ENCODE measurements at places on chromosomes 6 and 20. TPM values are rescaled to one million over a fixed set of nuclear protein-coding genes. Genes with fewer than 3 reads are reported as not detected.

TTBK1 gene
- polyA plus RNA-seq: not detected

EFCAB8 gene
- polyA plus RNA-seq: not detected

GRCh38 chr6:143276436-143276835 lies 174.1 kb downstream of the ADAT2 start:
- peak; percentile 8 for DNase-seq

DNA sequence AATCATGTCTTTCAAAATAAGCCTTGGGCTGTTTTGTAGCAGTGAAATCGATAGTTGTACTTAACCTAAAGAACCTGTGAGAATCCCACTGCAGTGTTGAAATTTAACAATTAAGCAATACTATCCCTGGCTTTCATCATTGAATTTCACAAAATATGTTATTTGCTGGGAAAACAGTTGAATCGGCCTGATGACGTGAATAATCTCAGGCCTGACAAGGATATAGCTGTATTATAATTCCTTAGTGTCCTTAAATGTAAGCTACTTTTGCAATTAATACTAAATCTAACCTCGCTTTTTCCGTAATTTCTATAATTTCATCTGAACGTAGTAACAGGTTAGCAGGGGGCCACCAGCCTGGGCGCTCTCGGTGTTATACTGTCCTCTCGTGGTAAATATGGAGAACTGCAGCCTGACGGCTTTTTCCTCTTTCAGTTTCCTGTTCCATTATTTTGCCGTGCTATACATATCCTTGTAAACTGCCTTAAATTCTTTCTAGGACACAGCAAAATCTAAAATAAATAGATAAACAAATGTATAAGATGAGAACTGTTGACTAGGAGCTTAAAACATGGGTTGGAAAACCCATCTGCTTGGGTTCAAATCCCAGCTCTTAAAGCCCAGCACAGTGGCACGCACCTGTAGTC lies 24.0 kb downstream of the MTFR2 start:
- DNase-seq: peak; percentile 43

DNA sequence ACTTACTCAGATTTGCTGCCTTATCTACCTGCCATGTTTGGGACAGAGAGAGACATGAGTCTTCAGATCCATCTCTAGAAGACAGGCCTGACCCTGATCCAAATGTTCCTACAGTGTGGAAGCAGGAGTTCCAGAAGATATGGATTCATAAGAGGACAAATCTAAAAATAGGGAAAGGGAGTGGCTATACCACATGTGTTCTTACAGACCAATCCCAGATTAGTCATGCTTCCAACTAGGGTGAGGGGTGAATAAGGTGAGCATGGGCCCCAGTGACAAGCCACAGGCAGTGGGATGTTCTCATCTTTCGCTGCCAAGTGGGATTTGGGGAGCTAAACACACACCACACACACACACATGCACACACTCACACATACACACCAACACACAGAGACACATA lies 670.7 kb upstream of the CITED2 start:
- DNase-seq: no peak

- peak; percentile 69 for DNase-seq
Observed at GRCh38 chr6:142294679-142295078, 7.1 kb upstream of the ADGRG6 start.

- DNase-seq: peak; percentile 73
Observed at GRCh38 chr20:39048000-39048696, 86.0 kb downstream of the DHX35 start.

DNA sequence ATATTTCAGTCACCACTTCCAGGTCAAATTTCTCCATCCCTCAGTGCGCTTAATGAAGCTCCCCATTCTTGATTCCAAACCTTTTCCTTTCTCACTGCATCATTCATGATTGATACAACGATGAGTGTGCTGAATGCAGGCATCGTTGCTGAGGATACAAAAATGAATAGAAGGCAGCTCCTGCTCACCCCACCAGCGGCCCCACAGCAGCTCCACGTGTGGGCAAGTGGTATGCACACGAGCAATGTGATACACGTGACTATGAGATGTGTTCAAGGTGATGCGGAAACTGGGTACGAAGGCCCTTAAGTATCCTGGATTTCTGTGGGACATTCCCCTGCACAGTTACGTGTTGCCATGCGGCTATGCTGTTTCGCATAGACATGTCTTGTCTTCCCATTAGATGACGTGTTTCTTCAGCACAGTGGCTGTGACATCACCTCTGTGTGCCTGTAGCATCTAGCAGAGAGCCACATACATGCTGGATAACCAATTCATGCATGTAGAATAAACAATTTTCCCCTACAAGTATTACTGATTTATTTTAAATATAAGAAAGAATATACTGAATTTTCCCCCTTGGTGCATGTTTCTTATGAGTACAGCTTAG lies 260.5 kb upstream of the AGPAT4 start:
- DNase-seq: no peak

NNAT gene
- not detected for polyA plus RNA-seq

LY6G6D gene
- not detected for polyA plus RNA-seq

DNA sequence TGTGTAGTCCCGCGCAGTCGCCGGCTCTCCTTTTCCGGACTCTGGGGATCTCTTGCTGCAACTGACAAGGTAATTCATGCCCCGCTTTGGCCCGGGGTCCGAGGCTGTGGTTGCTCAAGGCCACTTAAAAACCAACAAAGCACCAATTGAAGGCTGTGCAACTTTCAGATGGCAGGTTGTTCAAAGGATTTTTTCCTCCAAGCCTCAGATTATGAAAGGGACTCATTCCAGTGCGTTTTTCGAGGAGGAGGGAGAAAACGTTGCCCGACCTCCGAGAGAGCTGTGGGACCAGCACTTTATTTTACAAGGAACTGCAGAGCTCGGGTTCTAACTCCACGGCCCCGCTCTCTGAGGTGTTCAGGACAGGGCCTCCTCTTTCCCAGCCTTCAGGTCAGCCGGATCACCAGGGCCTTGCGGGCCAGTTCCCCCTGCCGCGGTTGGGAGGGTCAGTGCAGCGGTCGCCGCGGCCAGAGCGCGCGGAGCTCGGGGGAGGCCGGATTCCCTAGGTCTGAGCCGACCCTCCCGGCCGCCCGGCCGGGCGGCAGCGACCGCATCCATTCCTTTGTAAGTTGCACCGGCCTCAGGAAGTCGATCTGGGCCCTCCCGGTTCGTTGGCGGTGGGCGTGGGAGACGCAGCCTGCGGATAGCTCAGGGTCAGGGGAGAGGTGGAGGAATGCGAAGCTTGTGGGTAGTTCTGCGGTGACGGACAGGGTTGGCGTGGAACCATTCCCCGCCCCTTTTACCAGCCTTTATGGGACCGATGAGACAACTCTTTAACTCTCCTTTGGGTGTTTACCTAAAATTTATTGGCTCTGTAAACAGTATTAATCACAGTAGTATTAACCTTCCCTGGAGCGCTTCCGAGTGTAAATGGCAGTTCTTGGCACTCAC lies 1.6 kb downstream of the UTRN start:
- DNase-seq: no peak

DNA sequence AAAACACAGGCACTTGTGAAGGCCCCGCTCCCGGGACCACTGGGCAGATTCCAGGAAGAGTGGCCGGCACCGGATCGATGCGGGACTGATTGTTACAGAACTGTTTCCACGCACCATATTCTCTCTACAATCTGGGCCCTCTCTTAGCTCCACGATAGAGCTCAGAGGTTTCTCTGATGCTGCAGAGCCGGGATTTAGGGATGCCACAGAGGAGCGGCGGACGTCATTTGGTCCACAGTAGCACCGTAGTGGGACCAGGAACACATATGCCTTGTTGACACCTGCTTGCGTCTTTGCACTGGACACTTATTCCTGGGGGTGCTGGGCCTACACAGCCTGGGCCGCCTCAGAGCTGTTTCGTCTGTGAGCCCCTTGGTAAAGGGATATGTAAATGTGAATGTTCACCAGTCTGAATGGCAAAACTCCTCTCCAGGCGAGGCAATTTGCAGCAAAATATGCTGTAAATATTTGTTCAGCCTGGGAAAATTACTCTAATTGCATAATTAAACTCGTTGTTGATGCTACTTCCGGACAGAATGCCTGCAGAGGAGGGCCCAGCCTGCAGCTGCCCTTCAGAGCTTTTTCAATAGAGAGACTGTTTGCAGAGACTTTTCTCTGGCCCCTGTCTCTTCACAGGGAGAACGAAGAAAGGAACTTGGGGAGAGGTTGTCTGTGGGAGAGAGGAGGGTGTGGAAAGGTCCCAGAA lies 9.4 kb downstream of the PCK1 start:
- DNase-seq: no peak

DNA sequence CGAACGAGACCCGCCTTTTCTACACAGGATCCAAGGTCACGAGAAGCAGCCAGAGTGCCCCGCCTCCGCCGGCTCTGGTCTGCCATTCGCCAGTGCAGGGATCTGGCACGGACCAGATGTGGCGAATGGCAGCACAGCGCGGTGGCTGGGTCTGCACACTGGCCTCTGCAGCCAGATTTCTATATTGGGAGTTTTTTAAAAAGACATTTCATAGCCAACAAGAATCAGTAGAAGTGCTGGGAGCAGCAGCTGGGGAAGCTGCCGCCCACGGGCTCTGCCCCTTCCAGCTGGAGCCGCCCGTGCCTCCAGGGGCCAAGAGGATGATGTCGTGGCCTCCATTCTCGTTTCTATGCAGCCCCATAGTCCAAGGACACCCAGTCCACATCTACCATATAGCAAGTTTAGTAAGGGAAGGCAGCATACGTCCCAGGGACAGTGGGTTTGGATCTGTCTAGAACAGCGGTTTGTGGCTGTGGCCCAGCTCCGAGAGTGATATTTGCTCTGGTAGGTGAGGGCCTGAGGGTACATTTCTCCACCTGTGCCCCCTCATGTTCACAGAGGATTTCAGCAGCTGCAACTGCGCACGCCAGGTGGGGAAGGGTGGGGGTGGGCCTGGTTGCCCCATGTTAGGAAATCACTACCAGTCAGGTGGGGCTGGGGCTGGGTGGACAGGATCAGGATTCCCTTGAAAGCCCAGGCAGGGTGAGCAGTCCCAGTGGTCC lies 333.7 kb downstream of the ZFAND3 start:
- no peak for DNase-seq

- DNase-seq: no peak
Observed at GRCh38 chr20:19099596-19100545, 112.6 kb upstream of the SLC24A3 start.

DNA sequence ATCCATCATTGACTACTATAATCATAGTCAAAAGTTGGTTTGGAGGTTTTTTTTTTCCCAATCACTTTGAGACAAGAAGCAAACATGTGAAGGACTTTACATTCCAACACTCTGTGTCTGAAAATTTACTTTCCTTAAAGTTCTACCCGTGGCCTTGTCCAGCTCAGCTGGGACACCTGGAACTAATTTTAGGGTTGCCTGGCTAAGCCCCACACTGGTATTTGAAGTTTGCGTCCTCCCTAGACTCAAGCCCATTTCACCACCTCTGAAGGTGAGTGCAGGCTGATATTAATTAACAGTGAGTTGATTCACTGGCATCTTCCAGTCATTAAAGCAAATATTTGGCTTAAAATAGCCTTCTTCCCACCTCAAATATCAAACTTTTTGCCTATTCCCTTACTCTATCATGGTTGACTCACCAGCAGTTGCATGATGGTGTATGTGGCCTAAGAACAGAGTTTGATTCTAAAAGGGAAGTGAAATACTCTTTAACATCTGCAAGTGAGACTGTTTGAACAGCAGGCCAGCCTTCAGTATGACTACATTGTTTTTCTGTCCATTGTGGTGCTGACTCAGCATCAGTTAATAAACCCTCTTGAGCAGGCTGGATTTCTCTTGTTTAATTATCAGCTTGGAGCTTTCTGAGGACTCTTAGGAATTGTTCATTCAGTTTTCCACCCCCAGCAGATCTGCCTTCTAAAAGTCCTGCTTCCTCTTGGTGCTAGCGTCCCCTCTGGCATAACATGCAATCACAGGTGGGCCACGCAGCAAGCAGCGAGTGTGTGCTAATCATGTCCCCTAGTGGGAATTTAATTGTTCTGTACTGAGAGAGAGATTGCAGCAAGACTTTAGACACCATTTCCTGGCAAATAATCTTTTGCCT lies 1.8 kb upstream of the PRDM1 start:
- DNase-seq: peak; percentile 93

SLA2 gene
- polyA plus RNA-seq: 0.17 TPM

- DNase-seq: no peak
Observed at GRCh38 chr6:100568255-100568654, 103.5 kb upstream of the SIM1 start.

DEFB124 gene
- polyA plus RNA-seq: not detected

DNA sequence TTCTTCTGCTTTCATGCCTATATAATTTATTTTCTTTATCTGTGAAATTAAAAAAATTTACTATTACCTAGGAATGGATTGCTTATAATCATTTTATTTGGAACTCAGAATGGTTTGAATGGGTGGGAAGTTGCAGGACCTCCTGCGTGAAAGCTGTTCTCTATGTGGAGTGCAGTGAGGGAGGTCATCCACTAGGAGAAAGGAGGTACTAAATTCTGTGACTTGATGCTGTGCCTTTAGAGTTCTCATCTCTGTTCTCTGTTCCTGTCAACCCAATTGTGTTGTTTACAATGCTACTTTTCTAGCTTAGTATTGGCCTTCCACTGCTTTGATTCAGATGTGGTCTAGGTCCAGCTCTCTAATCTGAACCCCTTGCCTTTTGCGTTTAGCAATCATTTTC lies 65.0 kb upstream of the HIVEP1 start:
- DNase-seq: no peak

GRCh38 chr20:1790386-1790785 lies 104.8 kb upstream of the SIRPA start:
- DNase-seq: no peak

STMND1 gene
- not detected for polyA plus RNA-seq

DNA sequence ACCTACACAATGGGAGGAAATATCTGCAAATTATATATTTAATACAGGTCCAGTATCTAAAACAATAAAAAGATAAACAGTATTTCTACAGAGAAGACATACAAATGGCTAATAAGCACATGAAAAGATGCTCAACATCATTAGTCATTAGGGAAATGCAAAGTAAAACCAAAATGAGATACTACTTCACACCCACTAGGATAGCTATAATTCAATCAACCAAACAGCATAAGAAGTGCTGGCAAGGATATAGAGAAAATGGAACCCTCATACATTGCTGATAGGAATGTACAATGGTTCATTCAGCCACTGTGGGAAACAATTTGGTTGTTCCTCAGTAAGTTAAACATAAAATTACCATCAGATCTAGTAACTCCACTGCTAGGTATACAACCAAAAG lies 48.7 kb downstream of the NUDT3 start:
- DNase-seq: no peak

GRCh38 chr6:44410363-44410762 lies 22.9 kb downstream of the CDC5L start:
- DNase-seq: no peak

GRCh38 chr6:121993362-121993761 lies 406.1 kb upstream of the HSF2 start:
- DNase-seq: no peak

ID4 gene
- polyA plus RNA-seq: not detected

TBXT gene
- polyA plus RNA-seq: not detected
